ENCODE measurements at places on chromosomes 7 and 10. TPM values are rescaled to one million over a fixed set of nuclear protein-coding genes. Genes with fewer than 3 reads are reported as not detected.

DNA sequence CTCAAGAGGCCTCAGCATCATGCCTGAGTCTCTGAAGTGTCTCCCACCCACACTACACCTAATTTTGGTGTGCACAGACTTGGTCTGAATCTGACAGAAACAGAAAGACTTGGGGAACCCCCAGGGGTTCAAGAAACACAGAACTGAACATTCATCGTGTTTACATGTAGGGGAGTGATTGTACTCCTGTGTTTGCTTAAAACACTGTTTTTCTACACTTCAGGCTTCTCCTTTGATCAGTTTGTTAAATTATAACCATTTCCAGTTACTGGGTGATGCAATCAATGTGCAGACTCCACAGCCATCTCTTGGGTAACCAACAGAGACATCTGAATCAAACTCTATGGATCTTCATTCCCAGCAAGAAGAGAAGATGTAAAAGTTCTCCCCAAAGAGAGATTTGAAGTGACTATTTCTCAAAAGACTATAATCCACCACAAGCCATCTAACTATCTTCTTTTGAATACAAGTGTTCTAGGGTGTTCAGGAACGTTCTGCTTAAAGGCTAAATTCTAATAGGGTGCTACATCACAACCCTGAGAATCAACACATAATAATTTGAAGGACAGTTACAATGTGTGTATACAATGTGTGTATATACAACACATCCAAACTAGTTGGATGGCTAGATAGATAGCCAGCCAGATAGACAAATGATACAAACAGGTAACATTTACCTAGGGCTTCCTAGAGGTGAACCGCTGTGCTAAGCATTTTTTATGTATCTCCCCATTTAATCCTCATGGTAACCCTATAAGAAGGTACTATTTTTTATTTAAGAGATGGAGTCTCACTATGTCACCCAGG is 34.2 kb downstream of the DNAJC12 start:
- DNase-seq: peak; percentile 40

GRCh38 chr7:129855234-129855673 is 97.5 kb downstream of the UBE2H start:
- DNase-seq: no peak

DNA sequence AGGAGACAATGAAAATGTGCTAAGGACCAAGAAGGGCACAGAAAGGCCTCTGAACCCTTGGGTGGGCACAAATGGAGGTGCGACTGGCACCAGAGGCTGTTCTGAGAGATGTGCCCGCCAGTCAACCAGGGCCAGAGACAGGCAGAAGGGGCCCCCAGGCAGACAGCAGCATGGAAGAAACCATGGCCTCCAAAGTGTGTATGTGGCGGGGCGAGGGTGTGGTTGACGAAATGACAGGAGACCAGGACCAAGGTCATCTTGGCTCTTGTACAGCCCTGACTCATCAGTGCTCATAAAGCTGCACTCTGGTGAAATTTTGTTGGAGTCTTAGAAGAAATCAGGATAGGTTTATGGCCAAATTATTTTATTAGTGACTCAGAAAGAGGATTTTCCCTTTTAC is 4.0 kb upstream of the MRPS24 start:
- DNase-seq: no peak

- no peak for DNase-seq
These were observed 21.5 kb upstream of the EPHB6 start for GRCh38 chr7:142833174-142834048.

DNA sequence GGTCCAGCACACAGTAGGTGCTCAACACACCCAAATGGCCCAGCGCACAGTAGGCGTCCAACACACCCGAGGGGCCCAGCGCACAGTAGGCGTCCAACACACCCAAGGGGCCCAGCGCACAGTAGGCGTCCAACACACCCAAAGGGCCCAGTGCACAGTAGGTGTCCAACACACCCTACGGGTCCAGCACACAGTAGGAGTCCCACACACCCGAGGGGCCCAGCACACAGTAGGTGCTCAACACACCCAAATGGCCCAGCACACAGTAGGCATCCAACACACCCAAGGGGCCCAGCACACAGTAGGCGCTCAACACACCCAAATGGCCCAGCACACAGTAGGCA is 80.8 kb downstream of the FOXL3 start:
- no peak for DNase-seq

DNA sequence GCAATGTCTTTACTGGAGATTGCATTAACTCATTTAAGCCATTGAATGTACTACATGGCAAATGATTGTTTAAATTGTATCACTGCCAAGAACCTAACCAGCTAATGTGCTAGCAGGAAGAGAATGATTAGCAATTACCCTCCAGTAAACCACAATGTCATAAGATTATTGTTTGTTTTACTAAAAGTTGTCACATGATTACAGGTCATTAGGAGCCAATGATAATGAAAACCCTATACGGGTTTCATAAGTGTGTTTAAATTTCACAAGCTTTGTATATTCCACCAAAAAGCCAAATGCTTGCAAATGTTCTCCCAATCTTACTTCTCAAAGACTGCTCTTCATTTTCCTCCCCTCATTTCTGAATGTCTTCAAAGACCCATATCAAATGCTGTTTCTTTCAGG is 76.5 kb upstream of the PPP1R3C start:
- DNase-seq: no peak

DNA sequence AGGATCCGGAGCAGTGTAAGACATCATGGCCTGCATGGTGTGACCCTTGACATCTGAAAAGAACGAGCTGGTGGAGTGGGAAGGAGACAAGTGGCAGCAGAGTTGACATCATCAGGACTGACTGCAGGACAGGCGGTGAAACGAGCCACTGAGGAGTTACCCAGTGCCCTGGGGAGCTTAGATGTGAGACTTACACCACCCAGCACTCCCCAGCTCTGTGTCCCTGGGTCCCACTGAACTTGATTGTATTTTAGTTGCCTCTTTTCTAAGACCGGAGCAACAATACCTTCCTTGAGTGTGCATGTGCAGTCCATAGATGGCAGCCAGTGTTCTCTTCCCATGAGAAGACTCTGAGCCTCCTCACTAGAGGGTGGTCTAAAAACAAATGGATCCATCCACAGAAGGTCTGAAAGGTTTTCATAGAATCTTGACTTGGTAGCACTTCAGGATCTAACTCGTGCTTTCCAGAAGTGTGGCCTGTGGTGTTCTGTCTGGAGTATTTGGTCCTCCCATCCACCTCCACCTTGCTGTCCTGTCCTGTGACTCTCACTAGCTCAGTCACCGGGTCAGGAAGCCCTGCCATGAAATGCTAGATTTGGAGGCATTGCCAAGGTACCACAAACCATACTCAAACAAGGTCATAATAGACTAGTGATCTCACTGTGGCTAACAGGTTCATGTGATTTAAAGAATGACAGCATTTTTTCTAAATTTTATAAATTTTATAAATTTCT is 59.0 kb downstream of the IKZF1 start:
- DNase-seq: no peak

DNA sequence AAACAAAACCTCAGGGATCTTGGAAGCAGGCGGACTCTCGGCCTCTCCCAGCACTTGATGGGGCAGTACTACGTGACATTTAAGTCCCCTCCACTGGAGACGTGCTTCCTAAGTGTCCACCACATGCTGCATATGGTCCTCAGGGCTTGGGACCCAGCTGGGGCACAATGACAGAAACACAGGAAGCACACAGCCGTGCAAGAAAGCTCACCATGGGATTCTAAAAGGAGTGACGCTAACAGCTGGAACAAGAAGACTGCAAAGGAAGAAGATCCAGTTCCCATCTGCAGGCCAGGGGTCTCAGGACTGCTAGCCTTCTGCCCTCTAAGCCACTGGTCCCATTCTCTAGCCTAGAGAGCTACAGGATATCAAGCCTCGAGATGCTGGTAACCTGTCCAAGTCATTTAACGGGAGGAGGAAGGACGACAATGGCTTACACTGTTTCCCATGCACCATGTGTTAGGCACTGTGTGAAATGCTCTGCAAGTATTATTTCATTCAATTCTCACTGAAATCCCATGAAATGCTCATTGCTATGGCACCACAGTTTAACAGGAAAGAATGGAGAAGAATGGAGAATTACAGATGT is 61.1 kb downstream of the KCNMA1 start:
- DNase-seq: no peak

Gene MOSPD3
- 13.4 TPM for total RNA-seq

Gene CUBN
- 0.76 TPM for total RNA-seq

All from activated T-cell treated with anti-CD3 and anti-CD28 coated beads, Interleukin-2, amount 50 U/mL, for 72 hours (primary cell).